Dermis microvascular lymphatic vessel endothelial cell (primary cell): ENCODE measurements at places on chromosomes 7 and 10. TPM values are rescaled to one million over a fixed set of nuclear protein-coding genes. Genes with fewer than 3 reads are reported as not detected.

ATRNL1 gene
- 0.77 and 1.6 TPM in 2 replicates for total RNA-seq

CHRM2 gene
- total RNA-seq = not detected in 2 replicates

OR2A42 gene
- not detected in 2 replicates for total RNA-seq

NPY4R2 gene
- total RNA-seq = not detected in 2 replicates

CCAR1 gene
- total RNA-seq = 20.7 and 32.7 TPM in 2 replicates

TAS2R40 gene
- not detected in 2 replicates for total RNA-seq

NPFFR1 gene
- not detected in 2 replicates for total RNA-seq

IFIT1B gene
- total RNA-seq = not detected in 2 replicates

PCDH15 gene
- not detected in 2 replicates for total RNA-seq

MSS51 gene
- total RNA-seq = 0.39 and 0.63 TPM in 2 replicates

SPOCK2 gene
- 1.9 and 6.2 TPM in 2 replicates for total RNA-seq

IFIT1 gene
- 1.0 and 1.8 TPM in 2 replicates for total RNA-seq

KCNIP2 gene
- 0.13 TPM in 2 replicates for total RNA-seq

RADIL gene
- 1.7 and 5.6 TPM in 2 replicates for total RNA-seq

DLX5 gene
- total RNA-seq = not detected in 2 replicates

TCERG1L gene
- not detected in 2 replicates for total RNA-seq

SRRT gene
- total RNA-seq = 29.2 and 30.0 TPM in 2 replicates

GPR26 gene
- total RNA-seq = not detected in 2 replicates

HHEX gene
- total RNA-seq = 36.8 and 62.8 TPM in 2 replicates

SPDYE8 gene
- not detected in 2 replicates for total RNA-seq

PNLIPRP2 gene
- not detected in 2 replicates for total RNA-seq

TMEM139 gene
- not detected in 2 replicates for total RNA-seq

GRID2IP gene
- 0.13 TPM in 1 of 2 replicates, not detected in the other for total RNA-seq

SPAM1 gene
- total RNA-seq = not detected in 2 replicates

RP9 gene
- total RNA-seq = 8.1 and 8.2 TPM in 2 replicates

CCDC126 gene
- total RNA-seq = 12.3 and 17.6 TPM in 2 replicates

ABCB4 gene
- under 0.01 and 0.13 TPM in 2 replicates for total RNA-seq

RPA3 gene
- total RNA-seq = 8.5 and 22.5 TPM in 2 replicates

SHTN1 gene
- total RNA-seq = 1.5 and 2.1 TPM in 2 replicates

AOAH gene
- total RNA-seq = 0.13 and 0.51 TPM in 2 replicates

ELMO1 gene
- 30.3 and 46.7 TPM in 2 replicates for total RNA-seq

FZD8 gene
- total RNA-seq = 11.8 and 31.7 TPM in 2 replicates

HOGA1 gene
- total RNA-seq = 0.38 and 0.77 TPM in 2 replicates

RBM20 gene
- 0.77 and 1.5 TPM in 2 replicates for total RNA-seq

ATOH7 gene
- not detected in 2 replicates for total RNA-seq

TRPV5 gene
- not detected in 2 replicates for total RNA-seq

GIMAP1 gene
- 13.0 and 24.5 TPM in 2 replicates for total RNA-seq

TMEM273 gene
- 14.8 and 68.7 TPM in 2 replicates for total RNA-seq

SEMA3C gene
- total RNA-seq = under 0.01 and 3.9 TPM in 2 replicates

BTAF1 gene
- total RNA-seq = 23.7 and 25.8 TPM in 2 replicates

ACSL5 gene
- total RNA-seq = 34.4 and 59.9 TPM in 2 replicates

SORCS3 gene
- total RNA-seq = not detected in 2 replicates

SKIDA1 gene
- total RNA-seq = 1.9 and 3.8 TPM in 2 replicates

NRCAM gene
- total RNA-seq = 1.5 and 3.3 TPM in 2 replicates

PRSS37 gene
- not detected in 2 replicates for total RNA-seq

TFR2 gene
- 0.13 and 0.26 TPM in 2 replicates for total RNA-seq

SH2D4B gene
- under 0.01 and 0.13 TPM in 2 replicates for total RNA-seq

SLC13A1 gene
- not detected in 2 replicates for total RNA-seq

PLXNA4 gene
- total RNA-seq = 5.3 and 15.4 TPM in 2 replicates

CNPY1 gene
- total RNA-seq = not detected in 2 replicates

NEUROG3 gene
- not detected in 2 replicates for total RNA-seq

SNCG gene
- total RNA-seq = 108 and 137 TPM in 2 replicates

TRIM73 gene
- total RNA-seq = 0.90 and 1.0 TPM in 2 replicates

MLXIPL gene
- total RNA-seq = not detected in 2 replicates

CDC14C gene
- total RNA-seq = under 0.01 TPM in 1 of 2 replicates, not detected in the other

TAS2R4 gene
- 0.26 and 0.51 TPM in 2 replicates for total RNA-seq

PIK3CG gene
- 3.6 and 4.4 TPM in 2 replicates for total RNA-seq

C10orf90 gene
- not detected in 2 replicates for total RNA-seq

ACSM6 gene
- total RNA-seq = not detected in 2 replicates

CXCL12 gene
- 0.77 and 2.3 TPM in 2 replicates for total RNA-seq
